Activated naive CD8-positive, alpha-beta T cell treated with anti-CD3 and anti-CD28 coated beads, Interleukin-2, amount 10 ng/mL, durations not matched to agents 7 days and 5 days (primary cell): ENCODE measurements at places on chromosomes 1 and 21. TPM values are rescaled to one million over a fixed set of nuclear protein-coding genes. Genes with fewer than 3 reads are reported as not detected.

- DNase-seq = no peak
Observed at GRCh38 chr1:47214549-47214948, 17.5 kb downstream of the TAL1 start.

DNA sequence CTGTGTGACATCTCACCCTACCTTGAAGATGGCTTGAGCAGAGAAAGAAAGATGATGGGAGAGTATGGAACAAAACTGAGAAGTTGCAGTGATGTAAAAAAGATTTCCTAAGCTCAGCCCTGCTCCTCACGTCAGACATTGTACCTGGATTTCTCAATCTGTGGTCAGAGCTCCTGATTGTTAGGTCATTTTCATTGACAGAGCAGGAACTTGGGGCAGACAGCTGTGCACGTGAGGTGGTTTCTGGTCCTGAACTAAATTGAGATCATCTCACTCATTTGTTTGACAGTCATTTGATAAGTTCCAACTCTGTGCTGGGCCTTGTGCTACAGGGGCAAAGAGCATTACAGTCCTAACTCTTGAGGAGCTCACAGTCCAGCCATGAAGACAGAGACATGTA lies 10.2 kb downstream of the TRAF3IP3 start:
- no peak for DNase-seq

Gene BOLA1
- total RNA-seq = 23.7 TPM

Gene GPR3
- total RNA-seq = 0.43 TPM

DNA sequence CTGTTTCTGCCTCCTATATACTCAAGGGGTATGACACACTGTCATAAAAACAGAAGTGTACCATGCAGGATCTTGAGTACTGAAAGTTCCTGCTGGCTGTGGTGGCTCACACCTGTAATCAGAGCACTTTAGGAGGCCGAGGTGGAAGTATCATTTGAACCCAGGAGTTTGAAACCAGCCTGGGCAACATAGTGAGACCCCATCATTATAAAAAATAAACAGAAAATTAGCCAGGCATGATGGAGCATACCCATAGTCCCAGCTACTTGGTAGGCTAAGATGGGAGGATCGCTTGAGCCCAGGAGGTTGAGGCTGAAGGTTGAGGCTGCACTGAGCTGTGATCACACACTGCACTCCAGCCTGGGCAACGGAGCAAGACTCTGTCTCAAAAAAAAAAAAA lies 20.1 kb downstream of the ERI3 start:
- no peak for DNase-seq

Gene GFI1
- 52.2 TPM for total RNA-seq

DNA sequence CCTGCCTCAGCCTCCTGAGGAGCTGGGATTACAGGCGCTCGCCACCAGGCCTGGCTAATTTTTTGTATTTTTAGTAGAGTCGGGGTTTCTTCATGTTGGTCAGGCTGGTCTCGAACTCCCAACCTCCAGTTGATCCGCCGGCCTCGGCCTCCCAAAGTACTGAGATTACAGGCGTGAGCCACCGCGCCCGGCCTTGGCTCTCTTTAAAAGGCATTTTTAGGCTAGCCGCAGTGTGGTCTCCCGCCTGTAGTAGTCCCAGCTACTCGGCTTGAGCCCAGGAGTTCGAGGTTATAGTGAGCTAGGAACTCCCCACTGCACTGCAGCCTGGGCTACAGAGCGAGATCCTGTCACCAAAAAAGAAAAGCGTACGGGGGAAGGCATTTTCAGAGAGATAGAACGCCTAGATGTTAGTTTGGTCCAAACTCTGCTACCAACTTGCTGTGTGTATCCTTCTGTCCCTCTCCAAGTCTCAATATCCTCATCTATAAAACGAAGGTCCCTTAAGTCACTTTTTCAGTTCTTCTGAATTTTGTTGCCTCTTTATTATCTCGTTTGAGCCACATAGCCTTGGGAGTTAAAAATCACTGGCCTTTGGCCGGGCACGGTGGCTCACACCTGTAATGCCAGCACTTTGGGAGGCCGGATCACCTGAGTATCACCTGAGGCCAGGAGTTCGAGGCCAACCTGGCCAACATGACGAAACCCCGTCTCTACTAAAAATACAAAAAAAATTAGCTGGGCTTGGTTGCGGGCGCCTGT lies 734 bp downstream of the MED18 start:
- DNase-seq = peak; percentile 68

Gene RORC
- total RNA-seq = 1.2 TPM

DNA sequence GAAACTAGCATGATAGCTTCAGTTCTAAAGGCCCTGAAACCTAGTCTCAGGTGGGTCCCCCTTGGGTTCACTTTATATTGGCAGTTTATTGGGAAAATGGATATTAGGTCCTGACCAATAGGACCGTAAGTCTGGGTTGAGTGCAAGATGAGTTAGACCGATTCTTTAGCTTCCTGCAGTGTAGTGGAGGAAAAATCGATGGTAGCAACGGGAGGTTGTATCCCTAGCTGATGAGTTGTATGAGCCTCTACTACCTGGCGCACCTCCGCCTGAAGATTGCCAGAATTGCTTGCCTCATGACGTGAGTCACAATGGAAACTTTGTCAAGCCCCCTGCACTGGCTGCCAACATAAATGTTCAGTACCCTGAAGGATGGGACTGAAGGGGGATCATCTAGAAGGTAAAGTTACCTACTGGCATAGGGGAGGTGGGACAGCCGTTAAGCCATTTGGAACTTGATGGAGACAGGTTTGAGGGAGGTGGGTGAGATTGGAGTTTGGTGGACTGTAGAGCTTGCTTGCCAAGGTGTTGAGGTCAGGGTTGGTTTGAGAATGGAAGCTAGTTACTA lies 3.9 kb downstream of the RCC1 start:
- no peak for DNase-seq

GRCh38 chr1:41009466-41009865 lies 12.1 kb downstream of the SLFNL1 start:
- DNase-seq = no peak

GRCh38 chr1:50348449-50349241 lies 74.6 kb downstream of the DMRTA2 start:
- DNase-seq = no peak

DNA sequence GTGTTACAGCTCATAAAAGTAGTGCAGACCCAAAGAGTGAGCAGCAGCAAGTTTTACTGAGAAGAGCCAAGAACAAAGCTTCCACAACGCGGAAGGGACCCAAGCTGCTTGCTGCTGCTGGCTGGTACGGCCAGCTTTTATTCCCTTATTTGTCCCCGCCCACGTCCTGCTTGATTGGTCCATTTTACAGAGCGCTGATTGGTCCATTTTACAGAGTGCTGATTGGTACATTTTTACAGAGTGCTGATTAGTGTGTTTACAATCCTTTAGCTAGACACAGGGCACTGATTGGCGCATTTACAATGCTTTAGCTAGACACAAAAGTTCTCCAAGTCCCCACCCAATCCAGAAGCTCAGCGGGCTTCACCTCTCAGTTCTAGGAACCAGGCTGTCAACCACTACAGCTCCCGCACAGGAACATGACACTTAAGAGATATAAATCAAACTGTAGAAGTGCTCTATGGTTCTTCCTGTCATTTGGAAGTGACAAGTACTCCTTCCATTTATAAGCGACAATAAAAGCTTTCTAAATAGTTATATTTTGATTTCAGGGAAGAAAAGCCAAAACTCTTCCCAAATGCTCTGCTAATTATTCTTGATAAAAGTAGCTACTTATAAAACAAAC lies 28.5 kb downstream of the RNF115 start:
- DNase-seq = no peak

Gene ANKRD45
- total RNA-seq = not detected

DNA sequence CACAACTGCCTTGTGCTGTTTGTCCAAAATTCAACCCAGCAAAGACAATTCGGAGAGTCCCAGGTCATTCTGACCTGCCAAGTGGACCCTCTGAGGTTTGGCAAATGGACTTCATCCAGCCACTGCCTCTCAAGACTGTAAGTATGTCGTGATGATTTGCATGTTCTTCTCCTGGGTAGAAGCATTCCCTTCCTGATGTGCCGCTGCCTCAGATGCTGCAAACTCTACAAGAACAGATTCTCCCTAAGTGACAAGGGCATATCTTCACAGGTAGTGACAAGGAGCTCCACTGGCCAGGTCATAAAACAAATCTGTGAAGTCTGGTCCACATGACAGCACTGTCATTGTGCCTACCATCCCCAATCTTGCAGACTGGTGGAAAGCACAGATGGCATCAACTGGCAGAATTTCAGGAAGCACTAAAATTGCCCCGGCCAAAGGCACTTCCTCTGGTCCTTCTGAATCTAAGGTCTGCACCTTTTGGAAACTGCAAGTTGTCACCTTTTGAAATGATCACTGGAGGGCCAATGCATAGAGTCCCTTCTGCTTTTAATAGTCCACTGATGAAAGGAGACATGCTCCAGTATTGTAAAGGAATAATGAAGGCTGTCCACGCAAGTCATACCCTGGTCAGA lies 27.4 kb downstream of the POFUT2 start:
- DNase-seq = no peak

DNA sequence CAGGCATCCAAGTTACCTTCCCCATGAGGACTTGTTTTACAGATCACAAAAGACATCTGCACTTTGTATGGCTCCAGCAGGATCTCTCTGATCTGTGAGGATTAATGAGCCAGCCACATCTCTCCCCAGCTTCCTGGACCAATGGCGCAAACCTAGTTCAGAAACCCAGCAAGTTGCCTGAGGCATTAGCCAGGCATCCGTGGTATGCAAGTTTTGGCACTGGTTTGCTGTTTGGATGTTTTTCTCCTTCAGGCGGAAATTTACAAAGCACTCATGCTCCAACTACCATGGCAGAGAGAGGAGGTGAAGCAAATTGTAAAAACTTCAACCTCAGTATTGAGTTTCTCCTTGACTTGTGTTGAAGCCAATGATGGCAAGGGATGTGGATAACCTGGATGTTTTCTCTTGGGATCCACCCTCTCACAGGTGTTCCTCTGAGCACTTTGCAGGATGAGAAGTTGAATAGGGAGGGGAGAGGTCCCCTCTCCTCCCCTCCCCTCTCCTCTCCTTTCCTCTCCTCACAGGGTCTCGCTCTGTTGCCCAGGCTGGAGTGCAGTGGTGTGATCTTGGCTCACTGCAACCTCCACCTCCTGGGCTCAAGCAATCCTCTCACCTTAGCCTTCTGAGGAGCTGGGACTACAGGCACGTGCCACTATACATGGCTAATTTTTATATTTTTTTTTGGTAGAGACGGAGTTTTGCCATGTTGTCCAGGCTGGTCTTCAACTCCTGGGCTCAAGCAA lies 25.6 kb upstream of the ENO1 start:
- DNase-seq = no peak

Gene LCE2A
- total RNA-seq = not detected

GRCh38 chr1:241802863-241803262 lies 45.1 kb upstream of the EXO1 start:
- no peak for DNase-seq

- no peak for DNase-seq
Observed at GRCh38 chr1:69987881-69988280, 217.5 kb downstream of the LRRC40 start.

DNA sequence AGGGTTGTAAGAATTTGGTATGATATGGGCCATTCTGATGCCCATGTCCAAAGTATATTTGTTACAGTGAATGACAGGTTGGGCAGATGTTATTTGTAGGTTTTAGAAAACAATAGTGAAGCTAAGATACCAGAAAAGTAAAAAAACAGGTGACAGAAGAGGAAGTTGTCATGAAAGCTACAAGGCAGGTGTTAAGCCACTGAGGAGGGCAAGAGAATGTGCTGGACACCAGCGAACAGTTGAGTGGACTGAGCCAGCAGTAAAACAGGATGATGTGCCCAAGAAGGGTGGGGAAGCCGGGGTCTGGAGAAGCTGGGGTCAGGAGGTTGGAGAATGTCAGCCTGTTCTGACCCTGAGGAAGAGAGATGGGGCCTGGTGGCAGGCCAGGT lies 83.3 kb downstream of the DTL start:
- DNase-seq = no peak

- no peak for DNase-seq
Observed at GRCh38 chr1:205246351-205247119, 18.8 kb downstream of the TMCC2 start.

DNA sequence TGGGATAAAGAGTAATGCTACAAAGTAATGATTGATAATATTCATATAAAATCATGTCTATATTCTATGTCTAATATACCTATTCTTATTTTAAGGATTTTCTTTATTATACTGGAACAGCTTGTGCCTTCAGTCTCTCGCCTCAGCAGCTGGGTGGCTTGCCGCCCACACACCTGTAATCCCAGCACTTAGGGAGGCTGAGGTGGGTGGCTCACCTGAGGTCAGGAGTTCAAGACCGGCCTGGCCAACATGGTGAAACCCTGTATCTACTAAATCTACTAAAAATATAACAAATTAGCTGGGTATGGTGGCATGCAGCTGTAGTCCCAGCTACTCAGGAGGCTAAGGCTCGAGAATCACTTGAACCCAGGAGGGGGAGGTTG lies 7.6 kb upstream of the TRNAU1AP start:
- DNase-seq = no peak

DNA sequence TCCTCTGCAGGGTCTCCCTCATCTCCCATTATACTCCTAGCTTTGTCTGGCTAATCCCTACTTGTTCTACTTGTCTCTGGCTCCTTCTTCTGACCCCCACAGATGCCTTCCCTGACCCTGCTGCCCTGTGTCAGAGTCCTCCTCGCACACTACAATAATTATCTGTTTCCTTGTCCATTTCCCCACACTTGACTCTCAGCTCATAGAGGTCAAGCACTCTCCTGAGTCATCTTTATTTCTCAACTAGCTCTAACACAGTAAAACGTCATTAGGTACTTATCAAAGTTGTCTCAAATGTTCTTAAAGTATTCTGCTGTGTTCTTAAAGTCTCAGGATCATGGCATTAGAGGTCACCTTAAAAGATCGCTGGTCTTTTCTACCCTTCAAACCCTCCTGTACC lies 47.1 kb downstream of the C8A start:
- no peak for DNase-seq

Gene DCST1
- not detected for total RNA-seq

DNA sequence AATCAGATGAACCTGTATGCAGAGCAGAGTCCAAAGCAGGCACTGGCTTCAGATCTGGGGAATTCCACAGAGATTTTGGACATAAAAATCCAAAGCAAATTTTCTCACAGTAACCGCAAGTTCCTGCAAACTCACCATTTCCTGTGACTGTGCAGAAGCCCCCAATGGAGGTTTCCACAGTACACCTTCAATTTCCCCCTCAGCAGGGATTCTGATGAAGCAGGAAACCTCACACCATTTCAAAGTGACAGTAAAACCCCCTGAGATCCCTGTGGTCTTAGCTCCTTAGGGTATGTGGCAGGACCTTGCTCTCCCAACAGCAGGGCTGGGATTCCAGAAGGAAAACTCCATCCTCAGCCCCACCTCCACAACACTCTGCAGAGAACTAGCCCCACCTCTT lies 6.0 kb upstream of the TGFBR3 start:
- no peak for DNase-seq

Gene EFNA1
- 0.48 TPM for total RNA-seq

GRCh38 chr1:18398791-18399530 lies 81.8 kb upstream of the KLHDC7A start:
- no peak for DNase-seq

- no peak for DNase-seq
Observed at GRCh38 chr1:65955503-65955902, 162.8 kb downstream of the PDE4B start.

- DNase-seq = no peak
Observed at GRCh38 chr1:166384948-166385347, 218.1 kb upstream of the FAM78B start.
